Fibroblast of skin of right quadriceps (primary cell): ENCODE measurements at places on chromosomes 16 and 17.

- DNase-seq: no peak
Observed at GRCh38 chr17:52140601-52141000, 17.9 kb downstream of the CA10 start.

- no peak for DNase-seq
Observed at GRCh38 chr17:4375039-4375748, 8.7 kb upstream of the UBE2G1 start.

- no peak for DNase-seq
Observed at GRCh38 chr17:2237521-2237921, 66.1 kb downstream of the SMG6 start.

GRCh38 chr17:34377078-34377823 is 14.2 kb upstream of the CCL1 start:
- no peak for DNase-seq

DNA sequence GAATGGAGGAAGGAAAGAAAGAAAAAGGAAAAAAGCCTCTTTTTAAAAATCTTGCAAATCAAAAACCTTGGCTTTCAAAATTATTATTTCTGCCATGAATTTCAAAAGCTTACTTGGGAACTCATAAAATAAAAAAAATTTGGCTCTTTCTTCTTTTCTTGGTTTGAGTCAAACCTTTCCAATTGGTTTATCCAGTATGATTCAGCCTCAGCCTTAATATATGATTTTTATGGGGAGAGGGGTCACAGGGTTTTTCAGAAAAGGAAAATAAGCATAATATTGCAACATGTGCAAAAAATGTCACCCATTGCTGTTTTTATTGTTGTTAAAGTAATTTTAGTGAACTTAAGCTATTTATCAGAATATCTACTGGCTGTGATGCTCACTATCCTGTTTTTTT is 31.2 kb upstream of the HAPSTR1 start:
- DNase-seq: peak; percentile 21

GRCh38 chr16:51149721-51150164 is 1.3 kb downstream of the SALL1 start:
- DNase-seq: no peak

DNA sequence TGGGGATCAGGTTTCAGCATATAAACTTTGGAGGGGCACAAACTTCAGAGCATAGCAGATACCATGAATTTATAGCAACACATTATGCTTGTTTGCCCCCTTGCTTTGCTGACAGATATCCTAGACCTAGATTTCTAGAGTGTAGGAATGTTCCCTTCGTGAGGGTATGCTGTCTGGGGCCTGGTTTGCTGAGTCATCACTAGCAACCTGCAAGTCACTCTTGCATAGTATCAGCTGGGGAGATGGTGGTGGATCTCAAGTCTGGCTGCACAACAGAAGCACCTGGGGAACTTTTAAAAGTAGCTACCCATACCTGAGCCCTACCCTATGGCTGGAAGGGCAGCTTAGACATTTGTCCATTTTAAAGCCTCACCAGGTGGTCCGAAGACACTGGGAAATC is 22.3 kb upstream of the HSBP1 start:
- DNase-seq: no peak

GRCh38 chr17:21303441-21304065 is 19.0 kb downstream of the MAP2K3 start:
- DNase-seq: no peak
